ENCODE measurements at places on chromosomes 7 and 10. TPM values are rescaled to one million over a fixed set of nuclear protein-coding genes. Genes with fewer than 3 reads are reported as not detected.

The WEE2 gene
- total RNA-seq, result 0.10 TPM

The ZNF365 gene
- total RNA-seq, result 2.7 TPM

GRCh38 chr10:70838270-70838805, 22.6 kb downstream of the SGPL1 start:
- no peak for DNase-seq

- no peak for DNase-seq
Observed at GRCh38 chr7:141416650-141417270, 134.4 kb upstream of the AGK start.

DNA sequence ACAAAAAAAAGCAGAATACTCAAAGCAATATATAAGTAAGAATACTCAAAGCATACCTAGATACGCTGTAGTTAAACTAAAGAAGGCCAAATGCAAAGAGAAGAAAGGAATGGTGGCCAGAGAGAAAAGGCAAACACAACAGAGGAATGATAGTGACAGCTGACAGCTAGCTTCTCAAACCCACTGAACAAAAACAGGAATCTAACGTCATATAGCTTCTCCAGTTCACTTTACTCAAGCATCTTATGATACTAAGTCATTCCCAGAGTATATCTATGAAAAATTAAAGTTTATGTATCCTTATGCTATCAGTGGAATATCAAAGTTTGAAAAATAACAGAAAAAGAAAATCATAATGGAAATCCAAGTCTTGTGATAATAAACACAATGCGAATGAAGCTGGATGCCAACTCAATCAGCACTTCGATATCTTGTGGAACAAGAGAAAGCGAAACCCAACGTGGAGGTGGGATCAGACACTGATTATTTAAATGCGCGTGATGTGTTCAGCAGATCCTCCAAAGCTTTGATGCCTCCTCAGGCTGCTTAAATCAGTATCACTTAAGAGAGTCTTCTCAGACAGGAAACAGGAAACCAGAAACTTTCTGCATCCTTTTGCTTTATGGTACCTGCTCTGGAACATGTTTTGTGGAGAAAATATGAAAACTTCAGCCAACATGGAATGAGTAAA, 102.8 kb downstream of the PIP4K2A start:
- DNase-seq, result no peak

DNA sequence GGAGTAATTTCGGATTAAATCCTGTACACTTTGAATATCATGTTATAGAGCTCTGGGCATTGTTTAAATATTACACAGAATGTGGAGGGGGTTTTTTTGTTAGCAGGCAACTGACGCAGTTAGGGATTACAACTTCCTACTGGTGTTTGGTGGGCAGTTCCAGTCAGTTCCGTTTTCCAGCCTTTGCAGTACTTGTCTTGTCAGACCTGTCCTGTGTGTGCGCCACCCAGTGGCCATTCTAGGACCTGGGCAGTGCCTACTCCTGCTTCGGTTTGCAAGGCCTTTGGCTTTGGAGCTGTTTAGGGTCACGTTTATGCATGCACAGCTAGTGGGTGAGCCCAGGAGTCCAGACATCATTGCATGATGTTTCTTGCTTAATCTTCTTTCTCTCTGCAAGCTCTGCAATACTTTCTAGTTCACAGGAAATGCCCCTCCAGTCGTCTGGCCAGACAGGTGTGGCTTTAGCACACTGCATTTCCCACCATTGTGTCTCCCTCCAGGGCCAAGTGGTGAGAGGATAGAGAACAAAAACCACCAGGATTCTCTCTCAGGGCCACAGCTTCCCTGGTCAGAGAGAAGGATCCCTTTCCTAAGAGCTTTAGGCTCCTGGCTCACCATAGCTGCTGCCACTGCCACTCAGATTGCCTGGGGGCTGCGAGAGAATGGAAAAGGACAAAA, 96.5 kb upstream of the TARP start:
- peak; percentile 50 for DNase-seq

Data from skin of body (tissue), 3 donors.